CD4-positive, CD25-positive, alpha-beta regulatory T cell (primary cell): ENCODE measurements at places on chromosomes 13 and 19. TPM values are rescaled to one million over a fixed set of nuclear protein-coding genes. Genes with fewer than 3 reads are reported as not detected.

PEX11G gene
- total RNA-seq, result not detected

DNA sequence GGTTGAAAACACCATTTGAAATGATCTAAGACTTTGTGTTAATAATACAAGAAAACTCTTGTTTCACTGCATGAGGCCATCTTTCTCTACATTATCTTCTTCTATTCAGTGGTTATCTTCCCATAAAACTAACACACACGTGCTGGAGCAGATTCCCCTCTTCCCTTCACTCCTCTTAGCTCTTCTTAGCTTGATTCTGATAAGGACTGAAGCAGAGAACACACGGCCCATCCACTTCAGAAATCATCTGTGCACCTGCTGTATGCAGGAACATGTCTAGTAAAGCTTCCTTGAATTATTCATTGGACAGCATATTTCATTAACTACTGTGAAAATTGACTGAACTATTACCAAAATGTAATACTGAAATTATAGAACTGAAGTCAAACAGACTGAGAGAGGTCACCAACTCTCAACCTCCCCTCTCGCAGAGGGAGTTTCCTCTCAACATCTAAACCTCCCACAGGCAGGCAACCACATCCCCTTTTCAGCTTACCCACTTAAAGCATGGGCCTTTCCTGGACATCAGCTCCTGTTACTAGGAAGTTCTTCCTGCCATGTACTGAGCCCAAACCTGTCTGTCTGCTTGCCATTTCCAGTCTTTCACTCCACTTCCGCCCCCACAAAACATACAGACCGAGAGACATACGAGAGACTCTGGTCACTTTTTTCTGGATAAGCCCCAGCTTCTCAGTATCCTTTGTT lies 113.9 kb downstream of the CRYL1 start:
- DNase-seq, result no peak

DNA sequence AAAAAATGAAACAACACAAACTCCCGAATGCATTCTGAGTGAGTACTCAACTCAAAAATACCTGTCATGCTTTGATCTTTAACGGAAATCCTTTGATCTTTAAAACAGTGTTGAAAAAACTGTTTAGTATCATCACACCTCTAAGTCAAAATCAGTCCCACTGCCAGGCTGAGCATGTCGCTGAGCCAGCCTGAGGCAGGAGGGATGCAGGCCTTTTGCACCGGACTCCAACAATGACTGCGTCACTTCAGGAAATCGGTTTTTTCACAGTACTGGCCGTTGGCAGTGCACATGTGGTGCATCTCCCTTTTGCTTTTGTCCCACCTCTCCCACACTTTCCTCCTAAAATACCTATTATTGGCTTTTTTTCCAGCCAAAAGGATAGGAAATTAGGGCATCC lies 78.2 kb downstream of the SHISA2 start:
- DNase-seq, result no peak

- DNase-seq, result no peak
Observed at GRCh38 chr13:24574847-24575246, 62.3 kb upstream of the PARP4 start.

- DNase-seq, result no peak
Observed at GRCh38 chr13:101919541-101920181, 467.2 kb downstream of the ITGBL1 start.

RFPL4A gene
- not detected for total RNA-seq

DNA sequence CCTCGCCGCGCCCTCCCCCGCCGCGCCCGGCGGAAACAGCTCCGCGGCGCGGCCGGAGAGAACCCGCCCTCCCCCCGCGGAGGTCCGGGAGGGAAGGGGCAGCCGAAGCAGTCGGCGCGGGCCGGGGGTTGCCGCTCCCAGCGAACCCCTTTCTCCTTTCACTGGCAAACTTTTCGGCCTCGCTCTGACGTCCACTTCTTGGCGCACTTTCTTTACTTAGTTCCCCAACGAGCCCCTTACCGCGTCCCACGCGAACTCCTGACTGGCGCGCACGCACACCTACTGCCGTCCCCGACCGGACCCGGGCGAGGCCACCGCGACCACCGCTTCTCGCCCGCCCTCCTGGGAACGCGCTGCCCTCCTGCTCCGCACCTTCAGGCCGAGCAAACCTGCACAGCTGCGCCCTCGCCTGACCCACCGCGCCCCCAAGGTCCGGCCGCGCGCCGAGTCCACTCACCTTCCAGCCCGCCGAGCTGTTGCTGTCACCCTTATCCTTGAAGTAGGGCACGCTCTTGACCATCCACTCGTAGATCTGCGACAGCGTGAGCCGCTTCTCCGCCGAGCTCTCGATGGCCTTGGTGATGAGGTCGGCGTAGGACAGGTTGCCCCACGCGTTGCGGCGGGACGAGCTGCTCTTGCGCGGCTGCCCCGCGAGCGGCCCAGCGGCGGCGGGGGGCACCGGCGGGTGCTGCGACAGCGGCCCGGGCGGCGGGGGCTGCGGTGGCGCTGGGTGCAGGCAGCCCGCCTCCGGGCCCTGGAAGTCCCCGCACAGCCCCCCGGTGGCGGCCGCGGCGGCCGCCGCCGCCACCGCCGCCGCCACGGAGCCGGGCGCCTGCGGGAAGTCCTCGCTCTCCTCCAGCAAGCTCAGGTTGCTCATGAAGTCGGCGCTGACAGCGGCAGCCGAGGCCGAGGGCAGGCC lies 1.1 kb downstream of the FOXO1 start:
- DNase-seq, result peak; percentile 55

- no peak for DNase-seq
Observed at GRCh38 chr13:45280011-45280410, 61.0 kb downstream of the TPT1 start.

GRCh38 chr19:6725513-6726231 lies 5.2 kb upstream of the C3 start:
- DNase-seq, result no peak

DNA sequence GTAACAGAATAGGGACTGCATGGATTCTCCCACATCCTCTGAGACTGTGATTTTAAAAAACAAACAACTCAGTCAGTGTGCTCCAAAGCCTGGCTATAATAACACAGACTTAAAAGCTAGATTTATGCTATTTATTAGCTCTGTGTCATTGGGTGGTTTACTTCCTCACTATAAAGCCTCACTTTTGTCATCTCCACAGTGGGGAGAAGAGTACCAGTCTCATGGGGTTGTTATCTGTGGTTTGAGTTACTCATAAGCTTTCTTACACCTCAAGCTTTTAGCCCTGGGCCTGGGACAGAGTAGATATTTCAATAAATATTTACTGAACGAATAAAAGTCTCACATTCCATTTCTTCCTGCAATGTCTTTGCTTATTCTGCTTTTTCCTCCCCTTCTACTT lies 5.3 kb downstream of the RNASEH2B start:
- DNase-seq, result peak; percentile 61

KLF2 gene
- 725 TPM for total RNA-seq

DNA sequence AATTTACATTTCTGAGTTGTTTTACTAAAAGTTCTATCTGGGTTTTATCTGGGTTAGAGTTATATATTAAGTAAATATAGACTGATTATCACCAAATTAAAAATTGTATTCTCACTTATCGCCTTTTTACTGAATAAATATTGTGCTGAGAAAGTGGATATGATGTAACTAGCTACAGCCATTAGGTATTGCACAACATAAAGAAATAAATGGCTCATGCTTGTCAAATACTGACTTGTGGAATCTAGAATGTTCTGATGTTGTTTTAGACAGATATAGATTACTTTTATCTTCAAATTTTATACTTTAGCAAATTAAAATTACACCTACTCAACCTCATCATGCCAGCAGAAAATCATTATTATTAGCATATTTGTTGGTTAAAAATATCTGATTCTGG lies 1277.1 kb upstream of the MIR17HG start:
- DNase-seq, result no peak

- no peak for DNase-seq
Observed at GRCh38 chr13:98454389-98454881, 122.5 kb downstream of the STK24 start.

- no peak for DNase-seq
Observed at GRCh38 chr19:9956956-9957355, 20.6 kb upstream of the OLFM2 start.

- DNase-seq, result peak; percentile 91
Observed at GRCh38 chr19:51703575-51704515, 10.7 kb downstream of the SPACA6 start.

- no peak for DNase-seq
Observed at GRCh38 chr13:98513837-98514236, 63.1 kb downstream of the STK24 start.

NANOS3 gene
- total RNA-seq, result not detected

DNA sequence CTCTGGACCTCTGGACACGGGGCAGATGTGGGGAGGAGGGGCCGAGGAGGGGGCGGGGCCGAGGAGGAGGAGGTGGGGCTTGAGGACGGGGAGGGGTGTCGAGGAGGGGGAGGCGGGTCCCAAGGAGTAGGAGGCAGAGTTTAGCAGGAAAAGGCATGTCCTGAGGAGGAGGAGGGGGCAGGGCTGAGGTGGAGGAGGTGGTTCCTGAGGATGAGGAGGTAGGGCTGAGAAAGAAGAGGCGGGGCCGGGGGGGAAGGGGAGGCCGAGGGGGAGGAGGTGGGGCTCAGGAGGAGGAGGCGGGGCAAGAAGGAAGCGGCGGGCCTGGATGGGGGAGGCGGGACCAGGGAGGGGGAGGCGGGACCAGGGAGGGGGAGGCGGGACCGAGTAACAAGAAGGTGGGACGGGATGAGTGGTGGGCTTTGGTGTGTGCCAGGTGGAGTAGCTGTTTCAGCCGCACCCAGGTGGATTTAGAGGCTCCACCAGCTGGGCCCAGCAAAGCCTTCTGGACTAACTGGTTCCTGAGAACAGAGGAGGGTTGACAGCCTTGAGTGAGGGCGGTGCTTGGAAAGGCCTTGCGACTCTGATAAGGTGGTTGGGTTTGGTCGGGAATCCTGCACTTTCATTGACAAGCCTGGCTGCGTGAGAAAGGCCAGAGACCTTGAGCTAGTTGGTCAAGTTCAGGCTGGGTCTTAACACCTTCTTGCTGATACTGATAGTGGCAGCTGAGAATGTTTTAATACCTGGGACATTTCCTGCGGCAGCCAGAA lies 7.7 kb downstream of the TECR start:
- no peak for DNase-seq

DNA sequence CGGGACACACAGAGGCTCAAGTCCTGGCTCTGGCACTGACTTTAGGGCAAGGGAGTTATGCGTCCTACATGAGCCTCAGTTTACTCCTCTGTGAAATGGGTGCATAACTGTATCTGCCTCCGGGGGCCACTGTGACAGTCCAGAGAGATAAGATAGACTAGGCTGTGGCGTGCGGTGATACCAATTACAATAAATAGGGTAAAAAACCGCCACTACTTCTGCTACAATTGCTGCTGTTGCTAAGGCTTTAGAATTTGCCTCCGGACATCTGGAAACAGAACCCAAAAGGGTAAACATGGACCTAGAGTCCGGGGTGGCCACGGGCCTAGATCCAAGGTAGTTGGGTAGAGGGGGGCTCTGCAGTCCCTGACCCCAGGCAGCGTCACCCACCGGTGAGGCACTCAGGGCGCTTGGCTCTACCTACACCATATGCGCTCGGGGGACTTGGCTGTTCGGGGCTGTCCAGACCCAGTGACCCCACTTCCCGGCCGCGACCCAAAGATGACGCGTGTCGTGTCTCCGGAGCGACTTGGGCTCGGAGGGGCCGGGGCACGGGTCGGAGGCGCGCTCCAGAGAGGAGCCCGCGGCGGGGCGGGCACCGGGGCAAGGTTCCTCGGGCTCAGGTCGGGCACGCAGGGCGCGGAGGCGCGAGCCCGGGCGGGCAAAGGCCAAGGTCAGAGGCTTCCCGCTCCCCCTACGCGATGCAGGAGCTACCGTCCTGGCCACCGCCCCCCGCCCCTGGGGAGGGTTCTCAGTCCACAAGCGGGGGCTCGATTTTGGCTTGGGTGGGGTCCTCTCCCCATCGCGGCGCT lies 1.1 kb downstream of the INSR start:
- no peak for DNase-seq

DNA sequence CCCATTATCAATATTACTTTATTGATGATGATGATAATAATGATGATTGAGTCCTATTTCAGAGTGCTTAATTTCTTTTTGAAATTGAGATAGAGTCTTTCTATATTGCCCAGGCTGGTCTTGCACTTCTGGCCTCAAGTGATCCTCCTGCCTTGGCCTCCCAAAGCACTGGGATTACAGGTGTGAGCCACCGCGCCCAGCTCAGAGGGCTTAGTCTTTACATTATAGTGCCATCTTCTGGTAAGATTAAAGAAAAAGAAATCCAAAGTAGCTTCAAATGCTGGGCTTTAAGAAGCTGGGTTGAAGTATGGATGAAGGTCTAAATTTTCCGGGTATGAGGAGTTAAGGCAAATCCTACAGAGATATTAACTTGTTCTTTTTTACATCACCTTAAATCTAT lies 3.4 kb upstream of the ZNF333 start:
- DNase-seq, result no peak

GRCh38 chr19:17721111-17721628 lies 1.9 kb downstream of the MAP1S start:
- DNase-seq, result no peak

- no peak for DNase-seq
Observed at GRCh38 chr13:20580257-20580656, 13.3 kb downstream of the IFT88 start.

DNA sequence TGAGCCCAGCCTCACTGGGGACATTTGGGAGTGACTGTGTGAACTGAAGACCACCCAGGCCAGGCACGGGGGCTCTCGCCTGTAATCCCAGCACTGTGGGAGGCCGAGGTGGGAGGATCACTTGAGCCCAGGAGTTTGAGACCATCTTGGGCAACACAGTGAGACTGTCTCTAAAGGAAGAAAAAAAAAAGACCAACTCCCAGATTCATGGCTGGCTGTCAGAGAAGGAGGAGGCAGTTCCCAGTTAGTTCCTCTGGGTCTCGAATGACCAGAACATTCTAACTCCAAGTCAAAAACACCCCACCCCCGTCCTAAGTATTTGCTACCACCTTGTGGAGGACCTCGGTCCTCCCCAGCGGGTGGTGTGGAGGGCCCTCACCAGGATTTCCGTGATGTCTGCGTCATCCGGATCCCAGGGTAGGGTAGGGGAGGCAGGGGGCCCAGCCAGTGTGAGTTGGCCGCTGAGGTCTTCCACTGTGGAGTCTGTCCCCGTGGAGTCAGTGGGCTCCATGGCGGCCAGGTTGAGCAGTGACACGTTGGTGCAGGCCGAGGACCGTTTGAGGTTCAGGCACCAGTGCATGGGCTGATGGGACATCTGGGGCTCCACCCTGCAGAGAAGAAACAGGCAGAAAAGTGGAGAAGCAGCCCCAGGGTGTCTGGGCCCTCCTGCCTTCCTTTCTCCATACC lies 1.3 kb downstream of the TSKS start:
- DNase-seq, result no peak

DNA sequence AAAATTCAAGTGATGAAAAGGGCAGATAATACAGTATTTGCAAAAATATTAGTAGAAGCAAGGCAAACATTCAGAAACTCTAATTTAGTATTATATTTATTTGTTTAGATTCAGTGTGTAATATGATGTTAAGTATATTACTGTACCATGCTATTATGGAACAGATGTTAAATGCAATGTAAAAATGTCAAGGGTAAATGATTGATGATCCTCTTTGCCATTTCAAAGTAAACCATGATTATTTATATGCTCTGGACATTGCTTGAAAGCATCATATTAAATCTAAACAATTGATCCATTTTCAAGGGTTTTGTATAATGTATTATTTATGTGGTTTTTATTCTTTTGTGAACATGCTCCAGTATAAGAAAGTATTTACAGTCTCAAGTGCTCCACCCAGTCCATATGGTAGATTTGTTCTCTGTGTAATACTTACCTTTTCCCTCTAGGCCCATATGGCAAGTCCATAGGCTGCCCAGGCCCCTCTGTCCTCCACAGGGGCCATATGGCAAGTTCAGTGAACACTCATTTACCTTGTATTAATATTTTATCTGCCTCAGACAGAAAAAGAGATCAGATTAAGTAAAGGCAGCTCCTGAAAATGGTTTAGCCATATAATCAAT lies 353.5 kb downstream of the DACH1 start:
- DNase-seq, result no peak

CARS2 gene
- total RNA-seq, result 71.4 TPM
